Mucosa of descending colon (tissue), 3 donors: ENCODE measurements at places on chromosomes 2 and 18. TPM values are rescaled to one million over a fixed set of nuclear protein-coding genes. Genes with fewer than 3 reads are reported as not detected.

DNA sequence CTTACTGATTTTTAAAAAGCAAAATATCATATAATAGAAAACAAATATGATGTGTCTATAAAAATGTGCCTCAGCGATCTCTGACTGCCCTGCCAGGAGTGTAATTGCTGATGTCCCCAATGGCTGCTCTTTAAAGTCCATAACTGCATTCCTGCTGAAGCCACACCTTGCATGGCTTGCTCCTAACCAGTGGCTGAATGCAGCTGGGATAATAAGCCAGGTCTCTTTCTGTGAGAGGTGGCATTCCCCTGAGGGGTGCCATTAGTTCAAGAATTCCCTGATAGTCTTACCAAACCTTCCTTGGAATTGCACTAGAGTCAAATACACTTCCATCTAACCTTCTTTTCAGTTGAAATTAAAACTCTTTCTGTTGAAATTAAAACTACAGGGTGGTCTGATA, 125.8 kb upstream of the ZNF804A start:
- DNase-seq = peak; percentile 22

CYP27A1 gene
- total RNA-seq = 70.0 TPM

POTEC gene
- total RNA-seq = not detected

DNA sequence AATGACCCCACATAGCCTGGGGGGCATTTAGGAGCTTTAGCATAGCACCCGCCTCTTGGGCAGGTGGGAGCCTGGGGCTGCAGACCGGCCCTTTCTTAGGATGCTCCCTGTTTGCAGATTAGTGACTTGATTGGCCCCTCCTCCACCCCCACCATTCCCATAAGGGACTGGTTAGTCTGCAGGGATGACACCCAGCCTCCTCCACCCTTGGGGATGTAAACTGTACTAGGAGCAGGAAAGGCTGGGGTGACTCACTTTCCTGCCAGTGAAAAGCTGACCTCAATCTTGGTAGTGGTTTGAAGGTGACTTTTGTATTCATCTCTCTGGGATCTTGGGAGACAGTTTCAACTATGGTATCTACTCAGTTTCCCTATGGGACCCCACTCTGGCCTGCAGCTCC, 24.2 kb downstream of the CTIF start:
- no peak for DNase-seq

- no peak for DNase-seq
These were observed 340.4 kb downstream of the NRXN1 start for GRCh38 chr2:50691513-50691912.

GCKR gene
- not detected for total RNA-seq

GRCh38 chr2:168469281-168469988, 13.4 kb downstream of the CERS6 start:
- no peak for DNase-seq

GRCh38 chr18:24051031-24051947, 36.7 kb downstream of the TTC39C start:
- DNase-seq = no peak

GRCh38 chr2:134758633-134759032, 39.8 kb upstream of the TMEM163 start:
- DNase-seq = no peak

- no peak for DNase-seq
These were observed 99.8 kb downstream of the SMAD7 start for GRCh38 chr18:48850822-48851598.

GRCh38 chr2:238956676-238957075, 108.8 kb downstream of the TWIST2 start:
- no peak for DNase-seq

- DNase-seq = peak; percentile 84
These were observed 53.6 kb downstream of the PKDCC start for GRCh38 chr2:42101206-42102023.

DNA sequence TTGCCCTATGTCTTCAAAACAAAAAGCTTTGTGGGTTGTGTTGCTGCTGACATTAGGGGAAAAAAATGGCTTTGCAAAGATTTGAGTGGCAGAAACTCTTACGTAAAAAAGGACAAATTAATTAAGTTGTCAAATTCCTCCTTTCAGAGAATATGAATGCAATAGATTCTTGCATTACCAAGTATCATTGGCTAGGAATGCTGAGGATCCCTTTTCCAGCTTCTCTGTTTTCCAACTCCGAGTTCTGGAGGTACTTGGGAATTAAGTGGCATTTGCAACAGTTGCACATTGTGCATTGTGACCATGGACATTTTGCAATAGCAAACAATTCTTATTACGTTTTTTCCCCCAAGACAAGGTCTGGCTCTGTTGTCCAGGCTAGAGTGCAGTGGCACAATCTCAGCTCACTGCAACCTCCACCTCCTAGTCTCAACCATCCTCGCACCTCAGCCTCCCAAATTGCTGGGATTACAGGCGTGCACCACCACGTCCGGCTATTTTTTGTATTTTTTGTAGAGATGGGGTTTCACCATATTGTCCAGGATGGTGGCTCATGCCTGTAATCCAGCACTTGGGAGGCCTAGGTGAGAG, 29.9 kb upstream of the PPP1CB start:
- no peak for DNase-seq

- no peak for DNase-seq
These were observed 385.4 kb upstream of the CDH7 start for GRCh38 chr18:65365245-65365980.

GRCh38 chr2:157441072-157441454, 2.8 kb downstream of the CYTIP start:
- DNase-seq = no peak

CFAP221 gene
- not detected for total RNA-seq
